ENCODE measurements at places on chromosomes 1 and 21. TPM values are rescaled to one million over a fixed set of nuclear protein-coding genes. Genes with fewer than 3 reads are reported as not detected.

KCNK1 gene
- total RNA-seq: 7.4 TPM

OR2L8 gene
- total RNA-seq: not detected

TMEM200B gene
- 22.8 TPM for total RNA-seq

AUNIP gene
- total RNA-seq: 0.33 TPM

GCSAML gene
- not detected for total RNA-seq

CCDC27 gene
- total RNA-seq: not detected

SH3BGR gene
- total RNA-seq: 2.8 TPM

PTPRC gene
- not detected for total RNA-seq

PDE4B gene
- total RNA-seq: 13.7 TPM

CTBS gene
- 19.6 TPM for total RNA-seq

HMGB4 gene
- not detected for total RNA-seq

LCE3E gene
- not detected for total RNA-seq

C8A gene
- under 0.01 TPM for total RNA-seq

THEMIS2 gene
- 5.2 TPM for total RNA-seq

TMIGD3 gene
- not detected for total RNA-seq

OR10Z1 gene
- not detected for total RNA-seq

EPHX1 gene
- 67.9 TPM for total RNA-seq

MYCL gene
- 0.15 TPM for total RNA-seq

SLC9A1 gene
- 11.9 TPM for total RNA-seq

IL23R gene
- total RNA-seq: not detected

HCRTR1 gene
- total RNA-seq: not detected

PLEKHG5 gene
- 4.4 TPM for total RNA-seq

ATP1A2 gene
- total RNA-seq: 0.58 TPM

ACTN2 gene
- under 0.01 TPM for total RNA-seq

GSTM1 gene
- total RNA-seq: 0.15 TPM

ASCL5 gene
- not detected for total RNA-seq

ATP6V0B gene
- 56.7 TPM for total RNA-seq

AKR7A3 gene
- 1.2 TPM for total RNA-seq

MAP1LC3C gene
- 0.87 TPM for total RNA-seq

SPRR1A gene
- not detected for total RNA-seq

MACO1 gene
- total RNA-seq: 14.4 TPM

SDF4 gene
- total RNA-seq: 202 TPM

MARK1 gene
- 0.17 TPM for total RNA-seq

LCE6A gene
- total RNA-seq: not detected

HSD11B1 gene
- total RNA-seq: 28.8 TPM

SORT1 gene
- total RNA-seq: 8.9 TPM

PER3 gene
- 9.6 TPM for total RNA-seq

FAM151A gene
- not detected for total RNA-seq

C1QTNF12 gene
- total RNA-seq: 5.1 TPM

OR10K2 gene
- not detected for total RNA-seq

NR1I3 gene
- not detected for total RNA-seq

SLAMF8 gene
- not detected for total RNA-seq

TBX19 gene
- total RNA-seq: 2.0 TPM

TMEM54 gene
- 36.7 TPM for total RNA-seq

SFN gene
- 1.6 TPM for total RNA-seq

ESRRG gene
- 0.29 TPM for total RNA-seq

RSBN1 gene
- total RNA-seq: 6.9 TPM

CSTB gene
- total RNA-seq: 14.6 TPM

F13B gene
- total RNA-seq: not detected

ADAM30 gene
- total RNA-seq: not detected

Measured in smooth muscle cell of trachea (primary cell).